CD8-positive, alpha-beta memory T cell (primary cell): ENCODE measurements at places on chromosomes 4 and X.

DNA sequence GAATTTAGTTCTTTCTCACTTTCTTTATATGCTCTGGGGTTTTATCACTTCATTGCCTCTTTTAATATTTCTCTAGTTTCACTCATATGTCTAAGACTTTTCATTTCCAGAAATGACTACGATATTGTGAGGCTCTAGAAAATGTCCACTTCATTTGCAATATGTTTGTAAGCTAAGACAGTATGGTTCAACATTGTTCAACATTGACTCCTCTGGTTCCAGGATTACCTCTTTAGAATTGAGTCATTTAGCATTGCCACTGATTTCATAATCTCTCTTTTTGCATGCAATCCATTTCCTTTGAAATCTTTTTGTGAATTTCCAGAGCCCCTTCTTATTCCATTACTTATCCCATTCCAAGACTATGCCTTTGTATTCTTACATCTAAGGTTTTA, 32.3 kb downstream of the BBS12 start:
- no peak for DNase-seq

DNA sequence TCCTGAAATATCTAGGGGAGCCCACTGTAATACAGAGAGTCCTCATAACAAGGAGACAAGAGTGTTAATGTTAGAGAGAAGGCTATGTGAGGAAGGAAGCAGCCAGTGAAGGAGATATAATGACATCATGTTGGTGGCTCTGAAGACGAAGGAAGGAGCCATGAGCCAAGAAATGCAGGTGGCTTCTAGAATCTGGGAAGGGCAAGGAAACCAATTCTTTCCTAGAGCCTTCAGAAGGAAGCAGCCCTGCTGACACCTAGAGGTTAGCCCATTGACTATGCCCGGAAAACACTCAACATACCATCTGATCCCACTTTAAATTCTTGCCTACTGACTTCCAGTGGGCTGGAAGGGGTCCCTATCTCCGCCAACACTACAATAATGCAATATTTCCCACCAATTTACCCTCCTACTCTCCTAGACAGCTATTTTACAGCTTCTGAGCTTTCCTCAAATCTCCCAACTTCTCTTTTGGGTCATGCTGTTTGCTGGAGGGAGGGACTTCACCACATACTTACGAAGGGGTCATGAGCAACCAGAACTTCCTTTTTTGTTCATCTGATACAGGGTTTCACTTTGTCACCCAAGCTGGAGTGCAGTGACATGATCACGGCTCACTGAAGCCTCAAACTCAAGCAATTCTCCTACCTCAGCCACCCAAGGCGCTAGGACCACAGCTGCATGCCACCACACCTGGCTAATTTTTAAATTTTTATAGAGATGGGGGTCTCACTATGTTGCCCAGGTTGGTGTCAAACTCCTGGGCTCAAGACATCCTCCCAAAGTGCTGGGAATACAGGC, 25.2 kb upstream of the G3BP2 start:
- no peak for DNase-seq

GRCh38 chr4:142104041-142104440, 467.7 kb downstream of the IL15 start:
- no peak for DNase-seq

DNA sequence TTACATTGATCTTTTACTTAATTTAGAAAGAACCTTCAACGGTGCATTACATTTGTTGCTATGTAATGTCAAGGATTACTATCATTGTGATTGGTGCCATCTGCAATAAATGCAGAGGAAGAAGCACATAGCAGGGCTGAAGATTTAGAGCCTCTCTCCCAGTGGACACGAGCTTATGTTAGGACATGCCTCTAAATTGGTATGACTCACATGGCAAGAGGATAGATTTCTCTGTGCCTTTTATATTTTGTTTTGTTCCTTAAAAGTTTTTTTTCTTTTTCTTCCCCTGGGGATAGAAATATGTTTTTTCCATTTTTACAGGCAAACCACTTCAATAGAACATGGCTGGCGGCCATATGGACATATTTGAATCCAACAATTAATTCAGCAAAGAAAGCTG, 205.0 kb upstream of the HAND2 start:
- no peak for DNase-seq

DNA sequence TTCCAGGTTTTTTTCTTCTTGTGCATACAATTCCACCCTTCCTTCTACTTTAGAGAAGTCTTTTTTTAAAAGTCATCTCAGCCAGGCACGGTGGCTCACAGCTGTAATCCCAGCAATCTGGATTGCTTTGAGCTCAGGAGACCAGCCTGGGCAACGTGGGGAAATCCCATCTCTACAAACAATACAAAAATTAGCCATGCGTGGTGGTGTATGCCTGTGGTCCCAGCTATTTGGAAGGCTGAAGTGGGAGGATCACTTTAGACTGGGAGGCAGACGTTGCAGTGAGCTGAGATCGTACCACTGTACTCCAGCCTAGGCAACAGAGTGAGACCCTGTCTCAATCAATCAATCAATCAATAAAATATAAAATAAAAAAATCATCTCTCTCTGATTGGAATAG, 14.8 kb downstream of the ELOVL6 start:
- no peak for DNase-seq

- no peak for DNase-seq
Measured at GRCh38 chrX:110665223-110666002, 130.2 kb downstream of the CHRDL1 start.

- DNase-seq = no peak
Measured at GRCh38 chrX:106726485-106727437, at the start of gene RNF128. Gene RNF128 (plus strand): TSS chrX:106726701. CDS start chrX:106726914, 213 bp downstream.

GRCh38 chr4:167100120-167100519, 134.2 kb downstream of the SPOCK3 start:
- no peak for DNase-seq

- DNase-seq = no peak
Measured at GRCh38 chr4:141329174-141329569, 108.5 kb downstream of the ZNF330 start.

GRCh38 chr4:39357002-39357401, 9.2 kb downstream of the RFC1 start:
- DNase-seq = no peak

DNA sequence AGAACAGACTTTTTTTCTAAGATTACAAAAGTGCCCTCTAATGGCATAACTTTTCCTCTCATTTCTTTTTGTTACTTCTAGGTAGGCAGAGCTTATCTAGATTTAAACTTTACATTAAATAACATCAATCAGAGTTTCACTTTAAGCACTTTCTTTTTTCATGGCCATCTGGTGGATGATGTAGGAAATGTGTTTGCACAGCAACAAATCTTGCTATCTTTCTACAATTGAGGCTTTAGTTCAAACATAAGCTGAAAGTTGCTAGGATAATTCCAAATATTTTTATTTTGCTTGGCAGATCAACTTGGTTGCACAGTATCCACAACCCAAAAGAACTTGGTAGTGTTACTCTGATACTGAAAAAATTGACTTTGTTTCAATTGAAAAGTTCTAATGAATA, 22.0 kb downstream of the NDNF start:
- DNase-seq = no peak

DNA sequence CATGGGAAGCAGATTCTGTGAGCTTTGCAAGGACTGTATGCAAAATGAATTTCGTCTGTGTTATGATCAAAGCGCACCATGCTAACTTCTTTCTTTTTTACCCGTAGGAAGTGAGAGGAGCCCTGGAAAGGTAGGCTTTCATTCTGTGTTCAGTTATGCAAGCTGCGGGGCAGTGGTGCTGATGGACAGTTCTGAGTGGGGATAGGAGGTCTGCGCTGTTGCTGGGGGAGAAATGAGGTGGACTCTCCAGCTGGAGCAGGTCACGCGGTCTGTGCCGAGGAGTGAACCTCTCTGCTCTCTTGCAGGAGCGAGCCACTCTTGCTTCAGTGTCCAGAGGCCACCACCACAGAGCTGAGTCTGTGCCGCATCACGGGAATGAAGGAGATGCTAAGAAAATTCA, 4.5 kb downstream of the TRIML1 start:
- no peak for DNase-seq

DNA sequence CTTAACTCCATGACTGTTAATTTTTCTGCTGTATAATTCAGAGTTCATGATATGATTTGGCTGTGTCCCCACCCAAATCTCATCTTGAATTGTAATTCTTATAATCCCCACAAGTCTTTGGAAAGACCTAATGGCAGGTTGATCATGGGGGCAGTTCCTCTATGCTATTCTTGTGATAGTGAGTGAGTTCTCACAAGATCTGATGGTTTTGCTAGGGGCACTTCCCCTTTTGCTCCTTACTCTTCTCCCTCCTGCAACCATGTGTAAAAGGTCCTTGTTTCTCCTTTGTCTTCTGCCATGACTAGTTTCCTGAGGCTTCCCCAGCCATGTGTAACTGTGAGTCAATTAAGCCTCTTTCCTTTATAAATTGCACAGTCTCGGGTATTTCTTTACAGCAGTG, 1751.9 kb downstream of the ARAP2 start:
- no peak for DNase-seq

- peak; percentile 56 for DNase-seq
Measured at GRCh38 chrX:154486396-154487207, at the start of gene UBL4A. Gene UBL4A (minus strand): TSS chrX:154486615. CDS start chrX:154486584, 31 bp downstream.

DNA sequence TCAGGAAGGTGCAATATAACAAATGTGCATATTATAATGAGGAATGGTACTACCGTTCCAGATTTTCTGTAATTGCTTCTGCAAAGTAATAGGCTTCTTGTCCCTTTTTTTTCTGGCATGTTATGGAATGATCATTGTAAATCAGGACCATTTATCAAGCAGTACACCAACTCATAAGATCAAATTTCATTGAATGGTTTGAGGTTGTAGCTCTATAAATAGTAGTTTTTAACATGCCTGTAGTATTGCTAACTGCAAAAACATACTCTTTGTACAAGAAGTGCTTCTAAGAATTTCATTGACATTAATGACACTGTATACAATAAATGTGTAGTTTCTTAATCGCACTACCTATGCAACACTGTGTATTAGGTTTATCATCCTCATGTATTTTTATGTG, 12.6 kb downstream of the IBSP start:
- DNase-seq = no peak

DNA sequence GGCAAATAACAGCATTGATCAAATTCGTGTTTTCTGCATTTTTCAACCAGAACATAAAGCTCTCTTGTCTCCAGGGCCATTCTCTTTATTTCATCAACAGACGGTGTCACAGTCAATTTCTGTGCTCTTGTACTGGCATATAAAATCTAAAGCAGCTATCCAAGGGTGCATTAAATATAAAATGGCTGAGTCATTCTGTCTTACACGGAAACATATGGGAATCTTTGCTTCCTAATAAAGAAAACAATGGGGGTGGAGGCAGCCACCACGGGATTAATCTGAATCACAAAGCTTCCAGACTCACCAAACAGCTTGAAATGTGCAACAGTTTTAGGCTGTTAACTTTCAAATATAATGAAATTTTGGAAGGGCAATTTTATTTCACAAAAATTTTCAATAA, 132.6 kb downstream of the IL15 start:
- no peak for DNase-seq

DNA sequence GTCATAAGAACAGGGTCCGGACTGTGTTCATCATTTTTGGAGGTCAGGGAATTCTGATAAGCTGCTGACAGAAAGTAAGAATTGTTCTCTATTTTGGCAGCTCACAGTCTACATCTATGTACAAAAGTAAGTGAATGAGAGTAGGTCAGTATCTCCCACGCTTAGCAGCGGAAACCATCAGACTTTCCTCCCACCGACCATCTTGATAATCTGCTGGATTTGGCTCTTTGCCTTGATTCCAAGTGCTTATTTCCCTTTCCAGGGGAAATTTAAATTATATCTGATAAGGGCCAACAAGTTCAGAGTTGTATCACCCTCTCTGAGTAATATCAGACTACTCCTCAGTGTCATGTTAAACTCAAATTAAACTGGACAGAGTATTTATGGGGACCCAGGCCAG, 118.0 kb downstream of the CAMK2D start:
- DNase-seq = no peak

- no peak for DNase-seq
Measured at GRCh38 chr4:41359422-41359775, 102.7 kb downstream of the UCHL1 start.

GRCh38 chr4:25756503-25756902, 100.9 kb downstream of the SLC34A2 start:
- no peak for DNase-seq

DNA sequence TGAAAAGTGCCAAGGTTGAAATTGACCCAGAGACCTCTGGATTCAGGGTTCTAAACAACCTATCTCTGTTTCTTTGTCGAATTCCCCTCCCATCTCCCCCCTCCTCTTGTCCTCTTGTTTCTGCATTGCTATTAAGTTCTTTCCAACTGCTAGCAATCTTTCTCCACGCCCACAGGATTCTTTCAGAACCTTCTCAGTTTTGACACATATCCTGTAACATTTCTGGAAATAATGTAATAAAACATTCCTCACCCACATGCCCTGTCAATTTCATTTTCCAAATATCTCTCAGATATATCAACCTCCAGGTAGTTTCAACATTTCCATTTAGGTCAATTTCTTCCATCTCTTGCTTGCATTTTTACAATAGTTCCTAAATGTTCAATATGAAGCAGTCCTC, 1105.9 kb downstream of the ARAP2 start:
- no peak for DNase-seq

DNA sequence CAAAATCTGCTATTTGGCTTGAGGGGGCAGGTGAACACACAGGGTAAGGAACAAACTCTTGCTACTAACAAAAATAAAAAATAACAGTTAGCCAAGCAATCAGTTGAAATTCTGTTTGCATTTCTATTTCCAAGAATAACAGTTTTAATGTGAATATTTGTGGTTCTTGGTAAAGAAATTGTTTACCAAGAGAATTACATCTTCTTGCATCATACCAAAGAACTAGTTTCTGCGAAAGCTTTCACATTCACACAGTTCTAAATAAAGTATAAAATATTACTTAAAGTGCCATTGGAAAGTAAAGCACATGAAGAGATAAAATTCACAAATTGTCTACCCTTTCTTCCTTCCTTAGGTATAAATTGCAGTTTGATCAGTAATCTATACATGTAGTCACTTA, 54.4 kb downstream of the KLHL4 start:
- no peak for DNase-seq

DNA sequence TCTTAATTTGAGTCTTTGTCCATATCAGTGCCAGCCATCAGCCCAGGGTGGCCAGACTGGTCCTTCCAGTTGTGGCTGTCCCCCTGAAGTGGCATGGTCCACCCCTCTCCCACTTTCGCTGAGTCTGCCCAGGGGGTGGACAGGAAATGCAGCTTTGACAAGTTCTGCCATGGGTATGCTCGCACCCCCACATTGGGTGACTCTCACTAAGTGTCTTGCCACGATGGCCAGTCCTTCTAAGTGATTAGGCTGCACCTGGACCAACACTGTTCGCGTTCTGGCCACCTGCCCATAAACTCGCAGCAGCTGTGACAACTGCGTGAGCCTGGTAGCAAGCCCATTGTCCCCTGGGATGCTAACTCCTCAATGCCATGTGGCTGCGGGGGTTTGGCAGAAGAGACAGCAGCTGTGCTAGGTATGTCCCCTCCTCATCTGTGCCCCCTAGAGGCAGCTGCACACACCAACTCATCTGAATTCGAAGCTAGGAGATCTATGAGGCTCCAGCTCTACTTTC, 10.0 kb upstream of the LNX1 start:
- no peak for DNase-seq
